ENCODE measurements at places on chromosomes 2 and 18.

DNA sequence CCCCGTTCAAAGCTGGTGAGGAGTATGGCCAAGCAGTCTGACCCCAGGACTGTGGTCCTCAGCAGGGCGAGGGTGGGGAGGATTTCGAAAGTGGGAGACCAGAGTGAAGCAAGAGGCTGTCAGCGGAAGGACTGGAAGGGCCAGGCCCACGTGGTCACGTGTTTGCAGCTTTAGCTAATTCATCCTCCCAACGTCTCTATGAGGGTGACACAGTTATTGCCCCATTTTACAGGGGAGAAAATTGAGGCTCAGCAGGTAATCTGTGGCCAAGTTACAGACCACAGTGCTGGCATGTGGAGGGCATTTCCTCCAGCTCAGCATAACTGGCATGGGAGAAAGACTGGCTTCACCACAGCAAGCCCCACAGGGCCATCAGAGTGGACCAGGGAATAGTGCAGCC is 45.4 kb upstream of the LTBP1 start:
- DNase-seq = no peak

- DNase-seq = no peak
Measured at GRCh38 chr2:232698556-232699091, 1.5 kb downstream of the GIGYF2 start.

DNA sequence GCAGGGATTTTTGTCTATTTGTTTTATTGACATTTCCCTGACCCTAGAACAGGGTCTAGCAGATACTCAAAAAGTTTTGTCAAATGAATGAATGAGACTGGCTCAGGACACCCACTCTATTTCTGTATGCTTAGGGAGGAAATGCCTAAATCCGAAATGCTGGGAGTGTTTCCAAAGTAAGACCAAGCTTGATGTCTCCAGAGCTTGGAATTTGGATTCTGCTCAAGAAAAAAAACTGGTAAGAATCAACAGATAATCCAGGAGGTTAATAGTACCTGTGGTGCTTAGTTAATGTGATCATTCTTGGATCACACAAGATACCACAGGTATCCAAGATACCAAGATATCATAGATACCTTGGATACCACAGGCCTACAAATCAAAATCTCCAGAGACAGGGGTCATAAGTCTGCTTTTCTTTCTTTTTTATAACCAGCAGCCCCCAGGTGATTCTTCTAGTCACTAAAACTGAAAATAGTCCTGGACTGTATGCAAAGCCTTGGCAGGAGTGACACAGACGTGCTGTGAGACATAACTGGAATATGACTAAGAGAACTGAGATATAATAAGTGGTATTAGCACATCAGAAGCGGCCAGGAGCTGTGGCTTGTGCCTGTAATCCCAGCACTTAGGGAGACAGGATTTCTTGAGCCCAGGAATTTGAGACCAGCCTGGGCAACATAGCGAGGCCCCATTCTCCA is 39.9 kb upstream of the SP3 start:
- DNase-seq = peak; percentile 35

- no peak for DNase-seq
Measured at GRCh38 chr2:61340242-61340641, 130.6 kb downstream of the USP34 start.

GRCh38 chr18:27382567-27383216 is 197.6 kb upstream of the CHST9 start:
- no peak for DNase-seq

- DNase-seq = no peak
Measured at GRCh38 chr2:121335294-121336290, 50.6 kb upstream of the TFCP2L1 start.

DNA sequence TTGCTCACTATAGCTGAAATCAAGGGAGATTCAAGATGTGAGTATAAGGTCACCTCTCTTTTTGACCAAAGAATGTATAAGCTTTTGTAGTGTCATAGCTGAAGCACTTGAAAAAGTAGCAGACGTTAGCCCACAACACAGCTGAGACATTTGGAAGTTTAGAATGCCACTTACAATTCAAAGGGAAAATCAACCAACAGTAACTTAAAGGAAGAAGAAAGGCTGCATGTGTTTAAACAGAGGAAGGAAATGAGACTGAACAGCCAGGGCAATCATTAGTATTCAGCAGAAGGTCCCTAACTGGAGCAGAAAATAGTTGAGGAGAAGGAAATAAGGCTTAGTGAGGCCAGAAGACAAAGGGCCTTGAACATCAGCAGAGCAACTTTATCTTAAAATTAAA is 23.5 kb upstream of the SCG2 start:
- no peak for DNase-seq

DNA sequence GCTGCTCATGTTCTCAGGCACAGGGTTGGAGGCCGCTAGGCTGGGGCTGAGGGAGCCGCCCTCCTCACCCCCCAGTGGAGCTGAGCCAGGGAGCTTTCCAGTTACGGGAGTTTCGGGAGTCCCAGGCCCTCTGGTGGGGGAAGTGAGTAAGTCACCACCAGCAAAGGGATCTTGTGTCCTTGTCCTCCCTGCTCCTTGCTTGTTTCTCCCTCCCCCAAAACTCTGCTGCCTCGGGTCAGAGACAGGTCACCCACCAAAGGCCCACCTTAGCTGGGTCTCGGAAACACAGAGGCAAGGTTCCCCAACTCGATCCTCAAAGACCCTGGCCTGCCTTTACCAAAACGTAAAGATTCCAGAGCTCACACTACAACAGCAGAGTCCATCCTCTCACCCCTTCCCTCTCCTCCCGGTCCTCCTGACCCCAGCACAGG is 60.5 kb upstream of the POMC start:
- DNase-seq = peak; percentile 65

- DNase-seq = peak; percentile 15
Measured at GRCh38 chr2:136331226-136331625, 213.3 kb upstream of the CXCR4 start.

GRCh38 chr2:1816414-1816911 is 72.1 kb upstream of the PXDN start:
- no peak for DNase-seq

DNA sequence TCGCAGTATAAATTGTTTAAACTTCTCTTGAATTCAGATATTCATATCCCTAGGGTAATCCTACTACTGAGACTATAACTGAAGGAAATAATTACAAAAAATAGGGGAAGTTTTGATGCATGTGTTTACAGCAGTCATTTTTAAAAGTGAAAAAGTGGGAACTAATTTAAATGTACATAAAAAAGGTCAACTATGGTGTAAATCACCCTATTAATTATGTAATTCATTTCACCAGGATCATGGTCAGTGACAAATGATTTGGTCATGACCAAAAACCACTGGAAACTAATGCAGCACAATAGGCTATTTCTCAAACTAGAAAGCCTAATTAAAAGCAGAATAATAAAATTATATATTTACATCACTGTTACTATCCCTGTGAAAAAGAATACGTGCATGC is 5.0 kb upstream of the CNGA3 start:
- no peak for DNase-seq

GRCh38 chr2:164899121-164899520 is 56.2 kb downstream of the SLC38A11 start:
- no peak for DNase-seq

DNA sequence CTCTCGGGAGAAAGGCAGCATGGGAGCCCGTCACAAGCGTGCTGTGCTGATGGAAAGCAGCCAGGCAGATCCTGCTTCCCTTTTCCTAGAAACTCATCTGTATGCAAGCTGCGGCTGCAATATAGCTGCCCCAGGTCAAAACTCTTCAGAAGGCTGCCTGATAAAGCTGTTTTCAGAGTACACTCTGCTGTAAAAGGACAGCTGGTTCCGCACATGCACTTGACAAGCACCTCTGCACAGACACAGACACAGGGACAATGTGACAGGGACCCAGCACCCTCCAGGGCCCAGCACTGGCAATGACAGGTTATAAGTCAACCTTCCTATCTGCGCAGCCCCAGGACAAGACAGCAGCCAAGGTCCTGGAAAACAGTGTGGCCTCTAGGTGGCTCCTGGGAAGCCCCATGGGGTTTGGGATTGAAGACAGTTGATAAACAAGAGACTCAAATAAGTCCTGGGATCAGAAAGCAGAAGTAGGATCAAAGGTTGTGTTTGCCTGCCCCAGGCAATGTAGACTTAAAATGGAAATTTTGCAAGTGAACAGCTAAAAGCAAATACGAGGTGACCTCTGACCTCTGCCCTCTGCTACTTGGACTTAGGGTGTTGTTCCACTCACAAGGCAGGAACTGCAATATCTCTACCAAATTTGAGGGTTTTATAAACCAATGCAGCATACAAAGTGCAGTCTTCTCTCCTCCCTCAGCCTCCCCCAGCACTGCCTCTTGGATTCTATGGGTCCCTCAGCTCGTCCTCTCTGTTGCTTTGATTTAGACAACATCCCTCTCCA is 16.9 kb downstream of the SLC66A2 start:
- DNase-seq = no peak

DNA sequence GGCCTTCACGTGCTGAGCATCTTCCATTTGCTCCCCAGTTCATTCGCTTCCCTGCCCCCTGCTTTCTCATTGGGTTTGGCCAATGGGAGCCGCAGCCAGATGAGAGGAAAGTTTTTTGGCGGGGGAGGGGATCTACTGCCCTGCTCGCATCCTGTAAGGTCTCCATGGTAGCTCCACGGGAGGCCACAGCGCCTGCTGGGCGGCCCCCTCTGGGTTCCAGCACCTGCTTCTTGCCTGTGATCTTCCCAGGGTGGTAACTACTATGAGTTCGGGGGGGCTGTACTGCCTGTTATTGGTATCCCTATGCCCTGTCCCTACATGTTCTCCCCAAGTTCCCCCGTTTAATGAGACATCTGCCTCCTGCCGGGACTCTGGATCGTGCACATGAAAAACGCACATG is 57.2 kb downstream of the INPP5D start:
- DNase-seq = no peak

DNA sequence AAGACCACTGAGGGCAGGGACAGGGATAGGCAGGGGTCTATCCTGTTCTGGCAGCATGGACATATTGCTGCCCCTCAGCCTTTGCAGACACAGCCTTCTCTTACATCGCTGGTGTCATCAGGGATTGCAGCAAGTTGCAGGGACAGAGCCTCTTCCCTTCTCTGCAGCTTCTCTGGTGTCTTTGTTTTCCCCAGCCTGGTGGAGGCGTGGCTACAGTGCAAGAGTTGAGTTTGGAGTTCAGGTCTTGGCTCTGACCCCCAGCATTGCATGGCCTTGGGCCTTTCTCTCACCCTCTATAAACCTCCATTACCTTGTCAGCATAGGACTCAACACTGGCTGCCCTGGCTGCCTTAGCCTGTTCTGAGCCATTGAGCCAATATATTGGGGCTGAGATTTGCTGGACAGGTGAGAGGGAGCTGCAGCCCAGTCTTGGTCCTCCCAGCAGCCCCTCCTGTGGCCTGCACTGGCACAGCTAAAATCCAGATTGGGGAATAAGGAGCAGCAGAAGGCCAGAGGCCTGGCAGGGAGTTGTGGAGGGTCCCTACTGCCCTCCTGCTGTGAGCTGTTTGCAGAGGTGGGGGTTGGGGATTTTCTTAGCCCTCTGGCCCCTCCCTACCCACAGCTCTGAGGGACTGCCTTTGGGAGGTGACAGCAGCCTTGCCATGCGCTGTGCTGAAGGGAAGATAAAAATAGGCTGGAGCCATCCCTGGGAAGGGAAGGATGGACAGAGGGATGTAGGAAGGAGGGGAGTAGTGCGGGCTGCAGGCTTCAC is 22.8 kb downstream of the EHD3 start:
- DNase-seq = no peak

- no peak for DNase-seq
Measured at GRCh38 chr18:10759241-10759640, 233.4 kb downstream of the NAPG start.

- DNase-seq = no peak
Measured at GRCh38 chr2:30218338-30218713, 13.0 kb upstream of the LBH start.

DNA sequence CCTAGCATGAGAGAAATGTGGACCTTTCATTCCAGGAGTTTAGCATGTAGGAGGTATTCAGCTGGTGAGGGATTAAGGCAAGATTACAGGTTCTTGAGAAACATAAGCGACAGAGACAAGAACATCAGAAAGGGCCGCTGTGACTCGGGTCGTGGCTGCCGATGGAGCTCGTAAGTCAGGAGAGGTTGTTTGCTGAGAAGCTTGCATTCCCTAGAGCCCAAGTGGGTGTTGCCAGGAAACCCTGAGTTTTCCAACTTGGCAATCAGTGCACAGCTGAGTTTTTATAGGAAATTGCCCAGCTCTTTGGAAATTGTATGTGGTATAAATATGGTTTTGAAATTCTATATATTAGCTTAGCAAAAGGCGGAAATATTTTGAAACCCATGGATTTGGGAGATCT is 46.4 kb upstream of the CYP1B1 start:
- DNase-seq = no peak

DNA sequence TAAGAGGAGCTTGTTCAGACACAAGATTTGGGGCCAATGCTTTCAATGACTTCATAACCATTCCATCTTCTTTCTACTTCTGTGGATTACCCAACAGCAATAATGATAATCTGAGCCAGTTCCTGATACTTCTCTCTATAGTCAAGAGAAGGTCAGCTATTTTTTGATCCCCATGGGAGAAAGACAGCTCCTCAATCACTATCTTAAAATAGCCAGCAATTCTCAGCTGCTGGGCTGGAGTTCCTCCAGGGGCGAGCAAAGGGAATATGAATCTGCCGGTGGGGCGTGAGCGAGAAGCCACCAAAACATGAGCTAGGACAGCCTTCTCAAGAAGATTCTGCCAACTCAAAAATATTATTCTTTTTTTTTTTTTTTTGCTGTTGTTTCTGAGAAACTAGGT is at the start of gene TMEM182:
TMEM182 (plus strand) TSS at position 269 of the 400 bp plus-strand sequence. CDS start 187 bp downstream, outside the sequence.
- no peak for DNase-seq

GRCh38 chr2:23293731-23294130 is 91.2 kb upstream of the KLHL29 start:
- DNase-seq = no peak

DNA sequence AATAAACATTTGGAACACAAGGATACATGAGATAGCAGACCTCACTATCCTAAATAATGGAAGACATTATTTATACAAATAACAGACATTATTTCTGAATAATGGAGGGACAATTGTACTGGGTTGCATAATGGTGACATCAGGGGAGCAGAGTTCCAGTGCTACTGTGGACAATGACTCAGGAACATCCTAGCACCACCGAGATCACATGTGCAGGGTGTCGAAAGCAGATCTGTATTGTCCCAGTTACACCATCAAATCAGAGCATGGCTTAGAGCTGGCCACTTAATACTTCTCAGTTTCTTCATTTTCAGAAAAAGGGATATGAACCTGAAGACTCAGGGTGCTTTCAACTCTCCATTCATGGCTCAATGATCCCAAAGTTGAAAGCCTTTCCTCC is 249.1 kb upstream of the RBMS1 start:
- DNase-seq = no peak

- DNase-seq = peak; percentile 80
Measured at GRCh38 chr2:231198291-231199173, at the start of gene ARMC9. Gene ARMC9 (plus strand): TSS chr2:231198631. CDS start chr2:231206239, 7,608 bp downstream.

GRCh38 chr2:190674966-190675650 is 26.2 kb downstream of the NAB1 start:
- DNase-seq = no peak

DNA sequence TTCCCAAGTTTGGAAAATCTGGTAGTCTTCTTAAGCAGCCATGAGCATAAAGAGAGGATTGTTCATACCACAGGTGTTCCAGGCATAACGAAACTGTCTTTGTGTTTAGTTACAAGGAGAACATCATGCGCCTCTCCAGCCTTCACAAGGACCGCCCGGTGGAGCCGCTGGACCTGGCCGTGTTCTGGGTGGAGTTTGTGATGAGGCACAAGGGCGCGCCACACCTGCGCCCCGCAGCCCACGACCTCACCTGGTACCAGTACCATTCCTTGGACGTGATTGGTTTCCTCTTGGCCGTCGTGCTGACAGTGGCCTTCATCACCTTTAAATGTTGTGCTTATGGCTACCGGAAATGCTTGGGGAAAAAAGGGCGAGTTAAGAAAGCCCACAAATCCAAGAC is 6.0 kb upstream of the MROH2A start:
- DNase-seq = no peak

GRCh38 chr2:105383432-105384166 is 15.3 kb downstream of the FHL2 start:
- no peak for DNase-seq

Measured in activated T-cell treated with anti-CD3 and anti-CD28 coated beads, Interleukin-2, amount 50 U/mL, for 48 hours (primary cell).